OCI-M1 (cell line): ENCODE measurements at places on chromosomes 4 and X.

DNA sequence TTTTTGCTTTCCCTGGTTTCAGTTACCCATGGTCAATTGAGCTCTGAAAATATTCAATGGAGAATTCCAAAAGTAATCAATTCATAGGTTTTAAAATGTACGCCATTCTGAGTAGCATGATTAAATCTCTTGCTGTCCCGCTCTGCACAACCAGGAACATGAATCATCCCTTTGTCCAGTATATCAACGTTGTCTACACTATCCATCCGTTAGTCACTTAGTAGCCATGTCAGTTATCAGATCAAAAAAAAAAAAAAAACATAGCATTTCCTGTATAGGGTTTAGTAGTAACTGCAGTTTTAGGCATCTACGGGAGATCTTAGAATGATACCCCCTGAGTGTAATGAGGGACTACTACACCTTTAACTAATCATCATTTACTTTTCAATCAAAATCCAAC is 15.1 kb downstream of the LAMP2 start:
- peak; percentile 18 for DNase-seq

GRCh38 chr4:25172961-25173915 is 13.0 kb upstream of the SEPSECS start:
- DNase-seq: peak; percentile 48

GRCh38 chr4:177124349-177125064 is 185.2 kb upstream of the NEIL3 start:
- DNase-seq: peak; percentile 35

- no peak for DNase-seq
Observed at GRCh38 chr4:163398238-163398637, 54.5 kb downstream of the NPY5R start.

DNA sequence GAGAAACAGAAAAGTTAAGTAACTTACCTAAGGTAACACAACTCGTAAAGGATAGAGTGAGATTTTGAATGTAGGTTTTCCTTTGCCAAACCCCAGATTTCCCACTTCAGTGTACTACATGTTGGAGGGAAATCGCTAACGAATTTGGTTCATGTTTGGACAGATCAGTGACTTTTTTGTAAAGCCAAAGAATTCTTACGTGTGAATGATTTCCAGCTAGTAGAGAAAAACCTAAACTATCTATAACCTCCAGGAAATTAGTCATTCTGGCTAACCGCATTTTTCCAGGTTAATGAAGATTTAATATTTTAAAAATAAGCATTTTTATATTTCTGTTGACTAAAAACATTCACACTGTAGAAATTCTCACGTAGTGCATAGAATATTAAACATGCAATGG is 7.2 kb downstream of the TENM3 start:
- no peak for DNase-seq

GRCh38 chrX:45344594-45344993 is 143.9 kb upstream of the DIPK2B start:
- no peak for DNase-seq

DNA sequence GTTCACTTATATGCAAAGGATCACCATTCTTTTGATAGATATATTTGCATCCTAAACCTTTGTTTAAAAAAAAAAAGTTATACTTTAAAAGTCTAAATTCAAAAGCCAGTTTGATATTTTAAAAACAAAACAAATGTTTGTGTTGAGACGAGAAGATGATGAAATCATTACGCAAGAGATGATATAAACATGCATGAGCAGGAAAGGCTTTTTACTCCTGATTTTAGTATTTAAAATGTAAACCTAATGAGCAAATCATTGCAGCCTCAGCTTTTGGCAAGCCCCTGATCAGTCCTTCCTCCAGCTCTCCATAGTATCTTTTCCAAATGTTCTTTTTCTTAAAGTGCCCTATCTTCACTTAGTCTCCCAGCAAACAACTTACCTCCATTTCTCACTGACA is 115.6 kb downstream of the ARAP2 start:
- peak; percentile 65 for DNase-seq
